Urothelium cell line (cell line): ENCODE measurements at places on chromosomes 12 and 14.

DNA sequence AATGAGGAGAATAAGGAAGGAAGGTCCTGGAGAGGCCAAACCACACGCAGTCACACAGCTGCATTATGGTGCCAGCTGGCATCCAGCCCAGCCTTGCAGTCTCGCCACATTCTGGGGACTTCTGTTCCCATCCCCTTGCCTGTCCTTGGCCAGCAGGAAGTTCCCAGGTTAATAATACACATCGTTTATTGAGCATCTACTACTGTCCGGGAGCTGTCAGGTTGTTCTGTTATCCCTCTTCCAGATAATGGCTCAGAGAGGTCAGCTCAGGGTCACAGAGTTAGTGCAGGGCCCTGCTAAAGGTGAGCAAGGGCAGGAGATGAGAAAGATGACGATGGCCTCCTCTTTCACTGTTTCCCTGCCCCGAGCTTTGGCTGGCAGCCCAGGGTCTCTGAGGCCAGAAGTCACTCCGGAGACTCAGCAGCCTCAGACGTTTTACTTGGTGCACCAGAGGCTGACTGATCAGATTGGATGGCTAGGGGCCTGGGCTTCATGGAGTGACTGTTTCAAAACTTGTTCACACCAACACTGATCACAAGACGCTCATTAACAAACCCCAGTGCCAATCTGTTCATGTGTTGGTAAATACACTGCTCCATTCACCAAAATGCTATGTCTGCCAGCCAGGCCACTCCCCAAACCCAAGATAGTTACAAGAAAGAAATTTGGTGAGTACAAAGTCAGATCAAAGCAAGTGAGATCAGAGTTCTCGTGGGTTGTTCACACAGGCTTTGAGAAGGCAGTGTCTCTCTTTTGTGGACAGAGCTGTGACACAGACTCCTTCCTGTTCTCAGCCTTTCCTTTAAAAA, 79.2 kb downstream of the B4GALNT3 start:
- DNase-seq = peak; percentile 83

- DNase-seq = no peak
Observed at GRCh38 chr12:72622556-72622955, 350.4 kb downstream of the TRHDE start.

DNA sequence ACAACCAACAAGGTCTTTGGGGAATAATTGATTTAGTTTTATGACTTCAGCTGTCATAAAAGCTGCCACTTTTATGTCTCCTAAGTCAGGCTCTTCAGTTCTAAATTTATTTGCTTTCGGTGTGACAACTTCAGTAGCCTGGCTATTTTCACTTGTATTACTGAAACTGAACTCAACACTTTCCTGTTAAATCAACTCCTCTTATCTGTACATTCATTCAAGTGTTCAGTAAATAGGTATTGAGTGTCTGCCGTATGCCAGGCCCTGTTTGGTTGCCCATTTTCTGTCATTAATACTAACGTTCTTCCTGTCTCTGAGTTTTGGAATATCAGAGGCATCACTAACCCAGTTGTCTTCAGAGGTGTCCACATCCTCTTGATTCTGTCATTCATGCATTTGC, 7.5 kb downstream of the UTP20 start:
- DNase-seq = no peak

- DNase-seq = no peak
Observed at GRCh38 chr12:21239866-21240265, 94.9 kb downstream of the SLCO1A2 start.

DNA sequence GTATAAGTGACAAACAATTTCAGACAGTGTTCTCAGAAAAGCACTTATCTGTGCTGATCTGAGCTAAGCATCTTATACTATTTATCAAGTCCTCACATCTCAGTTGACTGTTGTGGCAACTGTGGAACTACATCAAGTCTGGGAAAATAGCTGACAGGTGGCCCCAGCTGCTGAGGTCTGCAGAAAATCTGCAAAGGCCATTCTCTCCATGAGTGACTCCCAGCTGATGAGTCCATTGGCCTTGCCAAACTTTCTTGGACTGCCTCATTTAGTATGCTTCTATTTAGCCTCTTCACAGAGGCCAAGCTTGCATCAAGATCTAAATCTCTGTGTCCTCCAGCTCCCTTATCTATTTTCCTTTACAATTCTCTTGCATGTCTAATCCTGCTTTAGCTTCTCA, 174.5 kb upstream of the RBM19 start:
- DNase-seq = no peak

DNA sequence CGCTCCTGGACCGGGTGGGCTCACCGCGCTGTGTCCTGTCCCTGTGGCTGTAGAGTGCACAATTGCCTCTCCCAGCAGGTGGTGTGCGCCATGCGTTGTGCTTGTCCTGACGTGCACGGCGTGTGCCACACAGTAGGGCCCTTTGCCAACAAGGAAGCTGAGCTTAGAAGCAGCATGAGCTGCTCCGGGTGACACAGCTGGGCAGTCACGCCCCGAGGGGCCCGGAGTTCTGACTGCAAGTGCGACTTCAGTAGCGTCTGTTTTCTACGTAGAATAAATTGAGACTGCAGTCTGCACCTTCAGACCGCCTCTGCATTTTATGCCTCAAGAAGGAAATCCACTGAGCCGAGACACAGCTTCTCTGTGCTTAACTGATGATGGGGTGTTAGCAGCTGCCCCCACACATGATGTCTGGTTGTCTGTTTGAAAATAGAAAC, 81.6 kb downstream of the ADGRD1 start:
- no peak for DNase-seq

- DNase-seq = peak; percentile 74
Observed at GRCh38 chr14:65170768-65171507, 68.6 kb upstream of the MAX start.

DNA sequence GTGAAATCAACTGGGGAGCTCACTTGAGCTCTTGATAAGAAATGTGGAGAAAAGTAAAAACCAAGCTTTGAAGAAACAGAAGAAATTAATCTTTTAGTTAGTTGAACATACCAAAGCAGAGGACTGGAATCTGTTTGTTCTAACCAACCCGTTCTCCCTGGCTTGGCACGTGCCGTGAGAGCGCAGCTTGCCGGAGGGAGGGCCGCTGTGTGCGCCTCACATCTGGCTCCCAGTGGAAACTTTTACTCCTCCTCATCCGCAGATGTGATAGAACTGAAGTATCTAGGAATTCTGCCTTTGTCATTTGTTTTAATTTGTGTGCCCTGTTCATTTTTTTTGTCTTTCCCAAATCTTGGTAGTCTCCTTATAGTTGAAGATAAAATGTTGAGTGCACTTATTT, 64.9 kb downstream of the DDX51 start:
- DNase-seq = no peak

- no peak for DNase-seq
Observed at GRCh38 chr12:15038137-15038536, 65.3 kb downstream of the PDE6H start.

- DNase-seq = peak; percentile 14
Observed at GRCh38 chr12:59808317-59808910, 212.6 kb downstream of the SLC16A7 start.

- no peak for DNase-seq
Observed at GRCh38 chr14:76320486-76320885, 55.5 kb upstream of the ESRRB start.

DNA sequence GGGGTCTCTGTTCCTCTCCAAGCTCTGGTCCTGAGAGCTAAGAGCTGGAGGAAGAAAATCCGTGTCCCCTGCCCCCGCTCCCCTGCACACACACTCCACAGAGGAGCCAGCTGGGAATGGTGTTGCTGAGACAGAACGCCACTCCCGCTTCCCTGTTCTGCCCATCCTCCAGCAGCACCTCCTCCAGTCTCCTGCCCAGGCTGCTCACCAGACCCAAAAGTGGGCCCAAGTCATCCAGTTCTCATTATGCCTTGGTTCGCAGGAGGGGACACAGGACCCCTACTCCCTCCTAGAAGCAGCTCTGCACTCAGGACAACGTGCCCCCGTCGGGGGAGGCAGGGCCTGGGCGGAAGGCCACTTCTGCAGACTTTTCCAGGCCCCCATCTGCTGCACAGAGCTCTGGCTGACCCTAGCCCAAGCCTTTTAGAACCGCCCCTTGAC, 830 bp upstream of the TRMT61A start:
- DNase-seq = no peak

GRCh38 chr12:55957106-55957859, 8.6 kb downstream of the PMEL start:
- no peak for DNase-seq

DNA sequence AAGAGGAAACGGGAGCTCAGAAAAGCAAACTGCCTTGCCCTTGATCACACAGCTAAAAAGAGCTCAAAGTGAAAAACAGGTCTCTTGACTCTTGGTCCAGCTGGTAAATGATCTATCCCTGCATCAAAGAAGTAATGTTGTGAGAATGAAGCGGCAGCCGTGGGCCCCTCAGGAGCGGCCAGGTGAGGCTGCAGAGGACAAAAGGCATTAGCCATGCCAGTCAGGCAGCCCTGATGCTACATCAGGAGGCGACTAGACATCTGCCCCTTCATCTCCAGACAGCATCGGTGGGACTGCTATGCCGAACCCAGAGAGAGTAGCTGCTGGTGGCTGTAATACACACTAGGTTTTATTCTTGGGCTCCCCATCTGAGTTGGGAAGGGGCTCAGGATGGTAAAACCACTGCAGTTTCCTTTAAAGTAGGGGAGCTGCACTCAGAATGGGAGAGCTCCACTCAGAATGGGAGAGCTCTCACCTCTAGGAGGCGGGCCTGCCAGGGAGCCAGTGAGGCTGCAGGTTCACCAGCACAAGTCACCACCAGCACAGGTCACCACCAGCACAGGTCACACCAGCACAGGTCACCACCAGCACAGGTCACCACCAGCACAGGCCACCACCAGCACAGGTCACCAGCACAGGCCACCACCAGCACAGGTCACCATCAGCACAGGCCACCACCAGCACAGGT, 120.1 kb downstream of the TSPAN9 start:
- DNase-seq = no peak

- no peak for DNase-seq
Observed at GRCh38 chr12:28611115-28611435, 420.8 kb downstream of the CCDC91 start.

DNA sequence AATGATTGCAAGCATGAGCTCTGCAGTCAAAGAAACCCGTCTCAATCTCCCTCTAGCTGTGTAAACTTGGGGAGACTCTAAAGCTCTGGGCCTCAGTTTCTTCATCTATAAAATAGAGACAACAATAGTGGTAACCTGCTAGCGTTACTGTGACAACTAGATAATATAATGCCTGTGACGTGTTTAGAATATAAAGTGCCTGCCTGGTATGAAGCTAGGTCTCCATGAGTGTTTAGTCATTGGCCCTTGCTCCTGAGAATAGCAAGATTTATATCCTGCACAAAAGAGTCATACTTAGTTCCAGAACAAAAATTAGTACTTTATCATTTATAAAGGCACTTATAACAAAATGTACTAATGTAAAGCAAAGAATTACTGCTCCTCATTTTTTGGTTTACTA, 8.8 kb upstream of the DCP1B start:
- no peak for DNase-seq

- DNase-seq = no peak
Observed at GRCh38 chr14:31128601-31129526, 78.7 kb downstream of the HECTD1 start.

- DNase-seq = peak; percentile 56
Observed at GRCh38 chr14:52694761-52695480, 437 bp downstream of the ERO1A start.

GRCh38 chr12:103128862-103129501, 171.5 kb downstream of the ASCL1 start:
- no peak for DNase-seq
